Spleen (tissue), 13 donors: ENCODE measurements at places on chromosomes 11 and 22. TPM values are rescaled to one million over a fixed set of nuclear protein-coding genes. Genes with fewer than 3 reads are reported as not detected.
A peak's percentile ranks its signal among the peaks of the same experiment; 100 is the strongest.

DNA sequence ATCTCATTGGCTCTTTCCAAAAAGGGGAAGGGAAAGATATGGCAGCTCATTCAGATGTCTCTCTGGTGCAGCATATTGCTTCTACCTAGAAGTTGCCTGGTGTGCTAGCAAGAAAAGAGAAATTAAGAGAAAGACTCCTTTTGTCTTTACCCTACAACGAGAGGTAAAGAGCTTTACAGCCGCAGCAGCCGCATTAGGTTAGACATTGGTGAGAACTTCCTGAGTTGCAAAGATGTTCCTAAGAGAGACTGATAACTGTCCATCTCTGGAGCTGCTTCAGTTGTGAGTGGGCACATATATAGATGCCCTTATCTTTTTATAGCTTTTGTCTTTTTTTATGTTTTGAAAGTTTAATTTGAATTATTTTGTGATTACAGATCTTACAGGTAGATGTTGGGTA, 80.8 kb upstream of the NNMT start:
- no peaks in the 10 kb centered on the region for H3K27me3 ChIP-seq
- H3K27ac ChIP-seq, result no peak overlapping the region
- no peaks in the 10 kb centered on the region for H3K36me3 ChIP-seq
- H3K4me3 ChIP-seq, result no peak overlapping the region
- H3K4me1 ChIP-seq, result no peaks in the 10 kb centered on the region

- no peak overlapping the region for H3K4me3 ChIP-seq
- H3K27ac ChIP-seq, result no peak overlapping the region
- H3K36me3 ChIP-seq, result peaks cover 13% of the 10 kb centered on the region
Observed at GRCh38 chr22:38869663-38870062, 2.4 kb downstream of the CBX6 start.

DNA sequence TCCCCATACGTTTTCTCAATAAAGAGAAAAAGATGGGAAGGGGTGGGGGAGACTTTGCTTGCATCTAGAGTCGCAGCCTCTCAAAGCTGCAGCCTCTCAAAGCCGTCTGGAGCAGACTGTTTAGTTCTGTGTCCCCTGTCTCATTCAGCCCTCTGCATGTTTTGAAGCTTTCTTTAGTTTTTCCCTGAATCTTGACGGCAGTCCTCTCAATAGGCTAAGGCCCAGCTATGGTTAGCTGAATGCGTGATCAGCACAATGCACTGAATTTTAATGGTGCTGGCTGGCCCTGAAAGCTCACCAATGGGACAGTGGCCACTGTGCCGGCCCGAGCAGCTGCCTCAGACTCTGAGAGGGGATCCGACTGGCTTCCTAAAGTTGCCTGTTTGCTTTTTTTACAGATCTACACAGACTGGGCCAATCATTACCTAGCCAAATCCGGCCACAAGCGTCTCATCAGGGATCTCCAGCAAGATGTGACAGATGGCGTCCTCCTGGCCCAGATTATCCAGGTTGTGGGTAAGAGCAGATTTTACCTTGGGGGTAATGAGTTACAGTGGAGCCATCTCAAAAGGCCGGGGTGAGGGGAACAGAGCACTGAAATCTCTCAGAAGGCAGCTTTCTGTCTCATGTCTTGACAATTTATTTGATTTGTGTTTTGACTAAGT, 119.6 kb downstream of the NAV2 start:
- no peaks in the 10 kb centered on the region for H3K4me1 ChIP-seq
- H3K27ac ChIP-seq, result no peak overlapping the region
- DNase-seq, result no peak
- H3K36me3 ChIP-seq, result no peaks in the 10 kb centered on the region
- H3K27me3 ChIP-seq, result no peaks in the 10 kb centered on the region
- H3K4me3 ChIP-seq, result no peak overlapping the region

- DNase-seq, result peak; percentile 45
- H3K27ac ChIP-seq, result peak overlapping the region; percentile 3
- no peak overlapping the region for H3K4me3 ChIP-seq
- H3K4me1 ChIP-seq, result peaks cover 30% of the 10 kb centered on the region
- H3K36me3 ChIP-seq, result no peaks in the 10 kb centered on the region
- H3K27me3 ChIP-seq, result no peaks in the 10 kb centered on the region
Observed at GRCh38 chr22:49567899-49568750, 259.5 kb downstream of the BRD1 start.

GRCh38 chr11:73399636-73400035, 23.4 kb downstream of the RELT start:
- H3K4me1 ChIP-seq, result peaks cover 11% of the 10 kb centered on the region
- H3K27ac ChIP-seq, result no peak overlapping the region
- no peak for DNase-seq
- no peaks in the 10 kb centered on the region for H3K36me3 ChIP-seq
- H3K27me3 ChIP-seq, result no peaks in the 10 kb centered on the region
- no peak overlapping the region for H3K4me3 ChIP-seq

DNA sequence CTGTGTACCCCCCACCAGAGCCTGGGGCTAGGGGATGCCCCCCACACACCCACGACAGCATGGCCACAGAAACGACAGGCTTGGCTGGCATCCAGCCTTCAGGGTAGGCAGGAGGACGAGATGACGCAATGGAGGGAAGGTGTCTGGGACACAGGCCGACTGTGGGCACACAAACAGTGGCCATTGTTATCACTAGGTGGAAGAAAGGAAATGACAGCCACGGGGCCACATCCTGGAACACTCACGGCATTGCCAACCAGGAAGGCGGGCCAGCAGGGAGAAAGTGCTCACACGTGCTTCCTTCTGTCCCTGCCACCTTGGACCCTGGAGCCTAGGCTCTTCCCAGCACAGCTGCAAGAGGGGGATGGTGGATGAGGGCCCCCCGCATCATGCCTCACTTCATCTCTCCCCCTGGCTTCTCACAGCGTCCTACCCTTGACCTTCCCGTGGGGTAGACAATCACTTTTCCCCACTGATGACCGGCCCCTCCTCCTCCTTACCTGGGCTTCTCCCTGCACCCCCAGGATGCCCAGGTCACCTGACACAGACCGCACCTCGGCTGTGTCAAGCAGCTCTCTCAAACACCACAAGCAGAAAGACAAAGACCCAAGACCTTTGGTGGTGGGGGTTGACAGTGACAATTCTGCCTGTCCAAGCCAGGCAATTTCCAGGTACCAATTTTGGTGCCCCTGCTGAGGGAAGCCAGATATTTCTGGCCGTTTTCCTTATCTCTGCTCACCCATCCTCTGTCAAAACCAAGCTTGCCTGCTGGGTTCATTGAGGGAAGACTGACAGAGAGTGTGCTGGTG, 8.6 kb downstream of the PLA2G6 start:
- H3K4me3 ChIP-seq, result no peak overlapping the region
- H3K4me1 ChIP-seq, result peaks cover 57% of the 10 kb centered on the region
- no peak overlapping the region for H3K27ac ChIP-seq
- H3K27me3 ChIP-seq, result no peaks in the 10 kb centered on the region

DNA sequence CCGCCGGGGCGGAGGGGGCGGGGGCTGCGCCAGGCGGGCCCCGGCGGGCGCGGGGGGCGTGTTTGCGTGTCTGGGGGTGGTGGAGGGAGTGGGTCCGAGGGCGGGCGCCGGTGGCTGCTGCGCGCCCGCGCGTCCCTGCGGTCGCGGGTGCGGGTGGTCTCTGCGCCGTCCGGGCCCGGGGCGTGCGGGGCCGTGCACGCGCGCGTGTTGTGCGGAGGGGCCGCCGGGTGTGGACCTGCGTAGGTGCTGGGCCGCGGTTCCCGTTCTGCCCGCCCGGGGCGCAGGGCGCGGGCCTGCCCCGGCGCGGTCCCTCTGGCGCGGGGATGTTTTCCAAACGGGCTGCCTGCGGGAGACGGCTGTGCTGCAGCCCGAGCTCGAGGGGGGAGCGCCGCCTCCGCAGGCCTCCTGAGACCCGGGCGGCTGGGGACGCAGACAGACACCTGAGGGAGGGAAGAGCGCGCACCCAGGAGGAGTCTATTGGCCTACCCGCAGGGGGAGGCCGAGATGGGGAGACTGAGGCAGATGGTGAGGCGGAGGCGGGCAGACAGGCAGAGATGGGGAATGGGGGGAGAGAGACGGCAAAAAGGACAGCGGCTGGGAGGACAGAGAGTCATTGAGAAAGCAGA, 442 bp downstream of the PELI3 start:
- peaks cover 54% of the 10 kb centered on the region for H3K4me1 ChIP-seq
- H3K4me3 ChIP-seq, result peak overlapping the region; percentile 62
- no peaks in the 10 kb centered on the region for H3K27me3 ChIP-seq

DNA sequence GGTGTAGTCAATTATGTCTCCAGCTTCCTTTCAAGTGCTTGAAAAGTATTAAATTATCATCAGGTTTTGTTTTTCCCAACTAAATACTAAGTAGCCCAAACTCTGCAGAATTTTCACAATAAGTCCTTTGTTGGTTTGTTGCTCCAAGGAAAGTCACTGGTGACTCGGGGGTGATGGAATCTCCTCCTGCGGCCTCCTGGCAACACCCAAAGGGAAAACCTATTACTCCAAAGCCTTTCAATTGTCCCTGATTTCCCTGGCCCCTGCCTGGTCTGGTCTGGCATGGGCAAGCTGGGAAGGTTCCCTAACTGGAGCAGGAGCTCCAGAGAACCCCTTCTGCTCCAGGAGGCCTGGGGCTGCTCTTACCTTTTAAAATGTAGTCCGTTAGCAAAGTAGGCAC, 47.9 kb downstream of the FEZ1 start:
- no peaks in the 10 kb centered on the region for H3K27me3 ChIP-seq
- no peaks in the 10 kb centered on the region for H3K36me3 ChIP-seq
- H3K27ac ChIP-seq, result no peak overlapping the region
- peaks cover 18% of the 10 kb centered on the region for H3K4me1 ChIP-seq
- DNase-seq, result no peak

DNA sequence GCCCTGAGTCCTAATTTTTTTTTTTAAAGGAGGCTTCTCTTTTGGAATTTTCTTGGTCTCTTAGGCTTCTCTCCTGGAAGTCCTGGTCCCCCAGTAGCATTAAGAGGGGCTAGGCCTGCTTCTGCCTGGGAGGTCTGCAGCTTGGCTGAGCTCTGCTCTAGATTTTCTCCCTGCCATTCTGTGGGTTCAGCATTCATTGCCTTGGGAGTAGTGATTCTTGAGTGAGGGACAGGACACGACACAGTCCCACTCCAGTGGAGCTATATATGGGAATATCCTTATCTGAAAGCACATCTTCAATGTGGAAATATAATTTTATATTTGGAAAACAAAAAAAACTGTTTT, 3.7 kb downstream of the IGSF22 start:
- peak overlapping the region; percentile 68 for H3K4me3 ChIP-seq
- DNase-seq, result no peak
- no peaks in the 10 kb centered on the region for H3K36me3 ChIP-seq
- peaks cover 4% of the 10 kb centered on the region for H3K4me1 ChIP-seq

- no peak overlapping the region for H3K4me3 ChIP-seq
- DNase-seq, result no peak
- no peaks in the 10 kb centered on the region for H3K36me3 ChIP-seq
- no peak overlapping the region for H3K27ac ChIP-seq
Observed at GRCh38 chr22:35981900-35982299, 46.7 kb downstream of the RBFOX2 start.

DNA sequence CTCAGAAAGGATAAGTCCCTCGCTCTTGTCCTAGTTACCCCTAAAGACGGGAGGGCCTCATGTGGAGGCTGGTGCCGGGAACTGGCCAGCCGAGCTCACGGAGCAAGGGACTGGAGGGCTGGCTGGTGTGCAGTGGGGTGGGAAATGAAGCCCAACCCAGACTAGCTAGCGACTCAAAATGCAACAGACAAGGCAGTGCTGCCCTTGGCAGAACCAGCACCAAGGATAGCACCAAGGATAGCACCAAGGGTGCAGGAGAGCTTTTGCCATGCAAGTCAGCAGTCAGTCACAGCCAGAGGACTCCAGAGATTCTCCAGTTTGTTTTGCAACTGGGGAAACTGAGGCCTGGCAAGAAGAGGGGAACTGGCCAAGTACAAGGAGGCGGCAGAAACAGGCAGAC, 6.5 kb upstream of the BATF2 start:
- H3K27ac ChIP-seq, result no peak overlapping the region
- H3K4me3 ChIP-seq, result no peak overlapping the region
- no peak for DNase-seq
- H3K27me3 ChIP-seq, result no peaks in the 10 kb centered on the region
- H3K36me3 ChIP-seq, result no peaks in the 10 kb centered on the region

DNA sequence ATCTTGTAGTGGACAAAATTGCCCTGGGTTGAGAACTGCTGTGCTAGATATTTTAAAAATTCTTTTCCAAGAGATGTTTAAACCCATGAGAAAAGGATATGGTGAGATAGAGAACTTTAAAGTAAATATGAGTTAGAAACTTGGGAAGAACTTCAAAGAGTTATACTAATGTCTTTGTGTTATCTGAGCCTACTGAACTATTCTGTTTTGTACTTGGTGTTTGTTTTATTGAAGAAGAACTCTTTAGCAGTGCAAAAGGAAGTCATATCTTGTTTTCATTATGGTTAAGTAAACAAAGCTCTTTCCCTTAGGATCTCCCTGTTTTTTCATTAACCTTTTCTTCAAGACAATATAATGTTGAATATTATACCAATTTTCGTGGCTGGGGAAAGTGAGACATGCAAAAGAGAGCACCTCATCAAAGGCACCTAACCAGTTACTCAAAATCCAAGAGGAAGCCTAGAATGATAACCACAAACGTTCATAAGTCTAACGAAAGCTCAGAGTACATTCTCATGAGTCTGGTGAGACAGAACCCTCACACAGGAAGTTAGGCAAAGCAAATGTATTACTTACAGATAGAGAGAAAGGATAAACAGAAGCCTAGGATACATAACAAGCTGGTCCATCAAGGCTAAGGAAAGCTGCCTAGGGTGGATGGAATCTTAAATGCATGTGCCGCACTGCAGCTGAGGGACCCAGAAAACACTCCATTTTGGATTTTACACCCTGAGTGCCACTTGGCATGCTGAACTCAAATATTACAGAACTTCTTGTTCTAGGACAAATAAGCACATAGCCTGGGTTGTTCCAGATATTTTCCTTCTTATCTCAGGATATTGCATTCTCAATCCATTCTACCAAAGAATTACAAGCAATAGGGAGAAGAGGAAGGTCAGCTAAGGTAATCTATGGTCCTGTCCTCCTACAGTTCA, 112.5 kb upstream of the ANO3 start:
- H3K27me3 ChIP-seq, result no peaks in the 10 kb centered on the region
- H3K4me1 ChIP-seq, result no peaks in the 10 kb centered on the region
- no peak for DNase-seq
- no peak overlapping the region for H3K27ac ChIP-seq

GRCh38 chr22:17960695-17961445, 63.5 kb downstream of the MICAL3 start:
- H3K27me3 ChIP-seq, result no peaks in the 10 kb centered on the region
- H3K27ac ChIP-seq, result no peak overlapping the region
- H3K36me3 ChIP-seq, result no peaks in the 10 kb centered on the region
- no peak overlapping the region for H3K4me3 ChIP-seq

DNA sequence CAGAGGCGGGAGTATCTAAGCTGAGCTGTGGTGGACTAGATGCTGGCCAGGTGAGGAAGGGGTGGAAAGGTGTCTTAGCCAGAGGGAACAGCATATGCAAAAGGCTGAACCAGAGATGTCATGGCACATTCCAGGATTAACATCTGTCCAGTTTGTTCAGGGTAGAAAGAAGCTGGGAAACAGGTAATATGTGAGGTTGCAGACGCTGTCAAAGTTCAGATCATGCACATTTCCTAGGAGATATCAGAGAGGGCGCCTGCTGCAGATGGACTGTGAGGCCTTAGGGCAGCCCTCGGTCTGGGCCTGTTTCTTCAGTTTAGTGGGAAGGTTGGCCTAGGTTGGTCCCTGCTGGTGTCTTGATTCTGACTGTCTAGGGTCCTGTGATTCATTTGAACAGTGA, 97.7 kb upstream of the CRYBB3 start:
- H3K4me3 ChIP-seq, result no peak overlapping the region
- no peaks in the 10 kb centered on the region for H3K27me3 ChIP-seq
- DNase-seq, result no peak

The OR2AG1 gene
- not detected for polyA plus RNA-seq

The BTG4 gene
- polyA plus RNA-seq, result not detected

The DUSP8 gene
- polyA plus RNA-seq, result 0.38 TPM
